ENCODE measurements at places on chromosomes 11 and 22. TPM values are rescaled to one million over a fixed set of nuclear protein-coding genes. Genes with fewer than 3 reads are reported as not detected.
A peak's percentile ranks its signal among the peaks of the same experiment; 100 is the strongest.

DNA sequence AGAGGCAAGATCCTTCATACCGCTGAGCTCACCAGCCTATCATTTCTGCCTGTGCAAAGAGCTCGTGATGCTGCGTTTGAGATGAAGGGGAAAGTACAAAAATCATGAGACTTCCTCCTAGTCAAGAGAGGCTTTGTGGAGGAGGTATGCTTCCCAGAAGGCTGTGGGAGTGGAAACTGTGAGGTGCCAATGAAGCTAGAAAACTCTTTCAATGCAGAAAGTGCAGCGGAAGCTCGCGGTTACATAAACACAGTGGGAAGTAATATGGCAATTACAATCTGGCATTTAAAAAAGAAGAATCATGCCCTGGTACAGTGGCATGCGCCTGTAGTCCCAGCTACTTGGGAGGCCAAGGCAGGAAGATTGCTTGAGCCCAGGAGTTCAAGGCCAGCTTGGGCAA is 134.8 kb downstream of the EHF start:
- DNase-seq = no peak

- no peak for DNase-seq
Measured at GRCh38 chr22:44733426-44734106, 18.8 kb upstream of the ARHGAP8 start.

The SERPING1 gene
- total RNA-seq = 9.8 TPM

DNA sequence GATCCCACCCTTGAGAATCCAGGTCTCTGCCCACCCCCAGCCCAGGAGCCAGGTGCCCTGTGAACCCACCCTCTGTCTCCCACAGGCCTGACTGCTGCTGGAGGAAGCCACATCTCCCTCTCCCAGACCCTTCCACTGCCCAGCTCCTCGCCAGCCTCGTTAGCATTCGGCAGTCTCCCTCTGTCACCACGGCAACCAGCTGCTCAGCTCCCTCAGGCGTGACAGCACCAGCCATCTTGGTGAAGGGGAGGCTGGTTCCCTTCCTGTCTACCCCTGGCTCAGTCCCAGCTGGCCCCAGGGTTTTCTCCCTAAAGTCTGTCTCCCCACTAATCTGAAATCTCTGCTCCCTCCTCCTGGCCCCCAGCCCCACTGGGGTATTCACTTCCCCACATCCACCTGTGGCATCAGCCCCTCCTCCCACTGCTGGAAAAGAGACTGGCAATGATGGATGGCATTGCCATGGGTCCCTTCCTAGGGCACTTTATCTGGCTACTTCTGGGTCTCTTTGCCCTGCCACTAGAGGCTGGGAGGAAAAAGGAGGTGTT is 28.1 kb downstream of the NRXN2 start:
- DNase-seq = peak; percentile 15

- DNase-seq = no peak
Measured at GRCh38 chr11:106568632-106569031, 449.6 kb downstream of the GUCY1A2 start.

- DNase-seq = no peak
Measured at GRCh38 chr11:2180789-2181370, 9.3 kb upstream of the TH start.

- DNase-seq = peak; percentile 94
Measured at GRCh38 chr11:63916837-63917691, at the start of gene RCOR2. RCOR2 (minus strand) TSS chr11:63917164; CDS start chr11:63916456, 708 bp downstream.

- no peak for DNase-seq
Measured at GRCh38 chr11:65219930-65220213, 38.1 kb downstream of the CAPN1 start.

Data from thymus (tissue), 14 donors.